ENCODE measurements at places on chromosomes 11 and 22.
A peak's percentile ranks its signal among the peaks of the same experiment; 100 is the strongest.

DNA sequence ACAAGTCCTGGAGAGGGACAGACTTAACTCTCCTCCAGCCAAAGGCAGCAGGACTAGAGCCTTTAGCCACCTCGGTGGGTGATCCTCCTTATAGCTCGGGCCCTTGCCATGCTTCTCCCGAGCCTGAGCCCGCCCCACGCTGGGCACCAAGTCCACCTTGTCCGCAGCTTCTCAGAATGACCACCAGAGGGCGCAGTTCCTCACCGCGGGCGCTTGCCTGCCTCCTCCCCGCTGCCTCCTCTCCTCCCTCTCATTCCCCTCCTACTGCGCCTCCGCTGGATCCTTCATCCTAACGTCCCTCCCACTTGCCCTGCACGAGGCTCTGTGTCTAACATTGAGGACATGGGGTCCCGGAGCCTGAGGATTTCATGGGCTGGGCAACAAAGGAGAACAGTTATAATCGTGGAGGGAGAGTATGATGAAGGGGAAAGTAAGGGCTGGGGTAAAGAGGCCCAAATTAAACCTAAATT, 11.3 kb upstream of the MOGAT2 start:
- peak; percentile 79 for DNase-seq

DNA sequence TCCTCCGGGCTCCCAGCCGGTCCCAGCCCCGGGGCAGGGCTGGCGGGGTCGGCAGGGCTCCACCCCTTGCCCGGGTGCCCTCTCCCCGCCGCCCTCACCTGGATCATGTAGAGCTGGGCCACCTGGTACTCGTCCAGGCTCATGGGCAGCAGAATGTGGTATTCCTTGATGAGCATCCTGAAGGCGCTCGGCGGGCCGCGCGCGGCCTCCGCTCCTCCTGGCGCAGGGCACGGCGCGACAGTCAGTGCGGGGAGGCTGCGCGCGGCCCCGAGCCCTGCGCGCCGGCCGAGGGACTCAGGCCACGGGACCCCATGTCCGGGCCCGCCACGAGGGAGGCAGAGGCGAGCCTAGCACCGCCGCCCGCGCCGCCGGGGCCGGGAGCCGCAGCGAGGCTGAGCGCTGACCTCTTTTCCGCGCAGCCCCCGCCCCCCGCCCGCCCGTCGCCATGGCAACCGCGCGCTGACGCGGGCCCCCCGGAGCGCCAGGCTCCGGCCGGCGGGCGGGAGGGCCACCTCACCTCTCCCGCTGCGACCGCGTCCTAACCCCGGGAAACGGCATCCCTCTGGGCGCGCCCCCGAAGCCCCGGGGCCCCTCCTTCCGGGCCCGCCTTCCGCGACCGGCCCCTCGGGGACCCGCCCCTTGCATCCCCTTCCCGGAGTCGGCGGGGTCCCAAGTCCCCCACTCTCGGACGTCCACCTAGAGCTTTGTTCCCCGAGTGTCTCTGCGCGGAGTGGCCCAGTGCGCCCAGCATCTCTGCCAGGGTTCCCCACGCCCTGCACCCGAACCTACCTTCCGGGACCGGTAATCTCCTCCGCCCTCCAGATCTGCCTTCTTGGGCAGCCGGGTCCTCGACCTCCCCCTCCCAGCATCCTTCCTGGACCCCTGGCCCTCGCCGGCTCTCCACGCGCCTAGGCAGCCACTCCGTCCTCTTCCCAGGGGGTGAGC, 886 bp downstream of the PITPNM1 start:
- DNase-seq, result no peak

DNA sequence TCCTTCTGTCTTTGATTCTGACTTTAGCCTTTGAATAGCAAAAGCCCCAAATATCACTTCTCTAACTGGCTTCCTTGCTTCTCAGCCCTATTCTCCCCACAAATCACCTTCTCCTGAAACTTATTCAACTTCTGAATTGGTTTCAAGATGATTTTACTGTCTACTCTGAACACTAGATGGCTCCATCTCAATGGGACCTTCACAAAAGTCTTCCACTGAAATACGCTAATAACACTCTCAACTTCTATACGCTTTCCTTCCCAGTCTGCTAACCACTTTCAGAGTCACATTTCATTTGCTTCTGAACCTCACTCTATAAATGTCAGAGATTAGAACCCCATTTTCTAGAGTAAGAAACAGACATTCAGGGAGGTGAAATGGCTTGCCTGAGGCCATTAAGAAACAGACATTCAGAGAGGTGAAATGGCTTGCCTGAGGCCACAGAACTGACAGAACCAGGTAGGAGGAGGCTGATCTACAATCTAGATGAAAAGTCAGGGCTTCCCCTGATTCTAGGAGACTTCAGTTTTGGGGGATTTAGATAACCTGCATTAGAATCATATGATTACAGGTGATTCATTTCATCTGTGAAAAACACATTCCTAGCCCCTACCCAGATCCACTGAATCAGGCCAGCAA, 20.6 kb downstream of the MORC2 start:
- no peak for DNase-seq

GRCh38 chr11:75815345-75816168, 547 bp downstream of the UVRAG start:
- DNase-seq, result no peak
